ENCODE measurements at places on chromosomes 2 and 18.

DNA sequence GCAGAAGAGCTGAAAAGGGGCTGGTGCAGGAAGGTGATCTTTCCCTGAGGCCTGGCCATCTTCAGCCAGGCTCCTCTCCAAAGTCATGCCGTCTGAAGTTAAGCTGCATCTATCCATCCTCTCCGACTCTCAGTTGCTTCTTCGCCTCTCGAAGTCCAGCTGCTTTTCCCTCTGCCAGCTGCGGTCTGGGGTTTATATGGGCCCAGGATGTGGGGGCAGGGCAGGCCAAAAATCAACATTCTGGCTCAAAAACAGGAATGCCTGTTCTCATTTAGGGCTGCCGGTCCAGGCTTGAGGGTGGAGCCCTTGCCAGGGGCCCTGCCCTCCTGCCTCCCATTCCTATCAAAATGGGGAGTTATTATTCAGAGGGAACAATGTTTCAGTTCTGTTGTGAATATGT is 31.2 kb downstream of the CREG2 start:
- no peak for DNase-seq

DNA sequence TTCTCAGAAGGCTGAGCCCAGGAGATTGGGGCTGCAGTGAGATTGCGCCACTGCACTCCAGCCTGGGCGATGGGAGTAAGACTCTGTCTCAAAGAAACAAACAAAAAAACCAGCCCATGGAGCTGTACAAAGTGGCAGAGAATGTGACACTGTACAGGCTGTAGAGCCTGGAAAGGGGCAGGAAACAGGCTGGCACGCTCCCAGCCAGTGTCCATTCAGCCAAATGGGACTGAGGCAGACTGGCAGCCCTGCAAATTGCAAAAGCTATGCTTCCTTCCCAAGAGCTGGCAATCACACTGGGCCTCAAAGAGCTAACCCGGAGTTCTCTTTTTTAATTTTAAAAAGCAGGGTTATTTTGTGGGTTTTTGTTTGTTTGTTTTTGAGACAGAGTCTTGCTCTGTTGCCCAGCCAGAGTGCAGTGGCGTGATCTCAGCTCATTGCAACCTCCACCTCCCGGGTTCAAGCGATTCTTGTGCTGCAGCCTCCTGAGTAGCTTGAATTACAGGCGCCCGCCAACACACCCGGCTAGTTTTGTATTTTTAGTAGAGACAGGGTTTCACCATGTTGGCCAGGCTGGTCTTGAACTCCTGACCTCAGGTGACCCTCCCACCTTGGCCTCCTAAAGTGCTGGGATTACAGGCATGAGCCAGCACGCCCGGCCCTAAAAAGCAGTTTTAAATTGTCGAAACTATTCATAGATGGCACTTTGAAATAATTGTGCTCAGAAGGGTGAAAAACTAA is 42.8 kb downstream of the SCRN3 start:
- DNase-seq: no peak

DNA sequence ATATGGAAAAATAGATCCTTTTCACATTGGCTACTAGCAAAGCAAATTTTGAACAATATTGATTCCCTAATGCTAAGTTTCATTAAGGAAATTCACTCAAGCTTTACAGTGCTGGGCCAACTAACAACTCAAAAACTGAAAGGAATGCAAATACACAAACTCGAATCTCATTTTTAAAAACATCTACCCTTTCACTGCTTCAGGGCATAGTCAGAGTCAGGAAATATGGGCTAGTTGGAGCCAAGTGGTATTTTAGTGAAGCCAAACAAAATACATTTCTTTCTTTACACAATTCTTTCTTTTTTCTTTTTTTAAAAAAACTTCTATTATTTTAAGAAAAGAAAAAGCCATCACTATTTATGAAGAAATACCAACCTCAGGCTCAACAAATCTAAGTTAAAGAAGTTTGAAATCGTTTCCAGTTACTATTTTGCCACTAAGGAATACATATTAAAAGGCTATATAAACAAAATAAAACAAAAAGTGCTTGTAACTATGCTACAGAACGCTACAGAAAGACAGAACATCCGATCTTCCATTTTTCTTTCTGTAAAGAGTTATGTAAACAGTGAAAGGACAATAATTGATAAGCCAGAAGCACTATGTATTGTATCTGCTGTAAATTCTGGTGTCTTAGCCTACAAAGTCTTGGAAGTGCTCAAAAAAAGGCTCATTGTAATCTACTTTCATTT is 113.6 kb upstream of the STK17B start:
- DNase-seq: no peak

DNA sequence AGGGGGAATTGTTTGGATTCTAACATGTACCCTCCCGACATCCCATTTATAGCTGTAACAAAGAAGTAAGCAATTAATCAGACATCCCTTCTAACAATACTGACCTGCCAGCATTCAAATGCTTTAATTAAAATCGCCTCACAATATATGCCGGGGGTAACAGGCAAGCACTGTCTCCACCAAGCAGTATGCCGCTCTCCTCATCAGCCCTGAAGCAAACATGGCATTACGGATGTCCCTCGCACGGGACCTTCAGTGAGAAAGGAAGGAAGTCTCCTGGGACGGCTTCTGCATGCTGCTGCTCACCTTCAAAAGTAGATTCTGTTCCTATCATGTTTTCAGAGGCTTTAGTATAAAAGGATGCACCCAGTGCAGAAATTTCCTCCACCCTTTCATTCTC is 292.7 kb upstream of the POU3F3 start:
- DNase-seq: no peak

DNA sequence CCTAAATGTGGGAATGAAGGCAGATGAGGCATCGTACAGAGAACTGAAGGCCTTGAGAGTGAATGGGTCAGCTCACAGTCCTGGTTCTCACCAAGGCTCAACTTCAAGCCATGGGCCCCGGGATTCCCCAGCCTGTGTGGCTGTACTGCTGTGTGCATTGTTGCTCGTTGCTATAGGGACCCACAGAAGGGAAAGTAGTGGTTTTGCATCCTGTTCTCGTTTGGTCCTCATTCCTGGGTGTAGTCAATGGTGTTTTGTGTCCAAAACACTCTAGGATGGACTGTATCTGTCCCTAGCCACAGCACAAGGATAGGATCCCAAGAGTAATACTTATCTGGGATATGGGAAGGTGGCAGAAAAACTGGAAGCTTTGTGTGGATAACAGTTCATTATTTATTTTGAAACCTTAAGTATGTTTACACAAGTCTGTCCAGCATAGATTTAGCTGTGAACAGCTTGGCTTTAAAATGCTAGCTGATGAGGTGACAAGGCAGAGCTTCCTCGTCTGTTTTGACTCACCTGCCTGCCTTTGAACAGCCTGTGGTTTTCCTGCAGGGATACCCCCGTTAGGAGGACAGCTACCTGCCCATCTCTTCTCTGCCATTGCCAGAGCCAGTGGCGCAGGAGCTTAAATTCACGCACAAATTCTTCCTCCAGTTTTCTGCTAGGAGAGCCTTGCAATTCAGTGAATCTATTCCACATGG is 85.0 kb downstream of the WDSUB1 start:
- DNase-seq: no peak

- no peak for DNase-seq
These were observed 122.5 kb downstream of the RNF152 start for GRCh38 chr18:61770279-61770678.

DNA sequence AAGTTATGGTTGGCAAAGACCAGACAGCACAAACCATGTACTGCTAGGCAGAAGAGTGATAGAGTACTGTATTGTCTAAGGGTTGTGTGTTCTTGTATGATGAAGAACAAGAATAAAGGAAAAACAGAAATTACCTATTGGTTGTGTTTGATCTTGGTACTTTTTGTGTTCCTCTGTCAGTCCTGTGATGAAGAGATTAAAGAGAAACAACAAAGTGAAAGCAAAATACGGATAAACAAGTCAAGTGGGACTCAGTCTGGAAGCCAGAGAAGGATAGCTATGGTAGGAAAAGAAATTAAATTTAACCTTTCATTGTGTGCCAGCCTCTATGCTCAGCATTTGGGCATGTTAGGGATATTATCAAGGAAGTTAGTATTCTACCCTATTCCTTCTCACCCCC is 413.1 kb downstream of the PARD3B start:
- no peak for DNase-seq

- DNase-seq: no peak
These were observed 50.2 kb upstream of the PLB1 start for GRCh38 chr2:28445448-28446258.

GRCh38 chr2:215617060-215617824 is 181.4 kb upstream of the FN1 start:
- no peak for DNase-seq

GRCh38 chr2:211748339-211748738 is 790.3 kb downstream of the ERBB4 start:
- no peak for DNase-seq

DNA sequence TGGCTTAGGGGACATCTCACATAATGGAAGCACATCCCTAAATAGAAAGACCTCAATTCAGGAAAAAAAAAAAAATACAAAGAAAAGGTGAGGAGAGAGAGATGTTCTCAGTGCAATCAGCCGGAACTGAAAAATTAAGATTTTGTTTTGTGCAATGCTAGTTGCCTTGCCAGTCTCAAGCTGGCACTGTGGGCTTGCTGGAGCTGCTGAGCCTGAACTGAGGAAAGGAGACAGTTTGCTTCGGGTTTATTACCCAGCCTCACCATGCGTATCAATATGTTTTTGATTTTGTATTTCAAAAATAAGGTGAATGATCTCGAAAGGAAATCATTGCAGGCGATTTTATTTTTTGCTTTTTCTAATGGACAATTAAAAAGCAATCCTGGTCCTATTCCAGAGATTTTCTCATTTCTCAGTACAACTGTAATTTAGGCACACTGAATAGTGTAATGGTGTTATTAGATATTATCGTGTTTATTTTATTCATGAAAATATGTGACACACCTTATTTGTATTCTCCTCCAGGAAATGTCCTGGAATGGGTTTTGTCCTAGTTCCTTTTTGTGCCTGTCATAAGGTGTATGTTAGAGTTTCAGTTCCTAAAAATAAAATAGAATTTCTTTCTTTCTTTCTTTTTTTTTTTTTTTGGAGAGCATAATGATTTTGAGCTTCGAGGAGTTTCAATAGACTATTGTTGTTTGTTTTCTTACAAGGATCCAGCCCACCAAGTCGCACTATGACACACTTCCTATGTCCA is 72.8 kb upstream of the ZEB2 start:
- DNase-seq: no peak
